NCI-H2081 (cell line): ENCODE measurements at places on chromosomes 16 and 17.

DNA sequence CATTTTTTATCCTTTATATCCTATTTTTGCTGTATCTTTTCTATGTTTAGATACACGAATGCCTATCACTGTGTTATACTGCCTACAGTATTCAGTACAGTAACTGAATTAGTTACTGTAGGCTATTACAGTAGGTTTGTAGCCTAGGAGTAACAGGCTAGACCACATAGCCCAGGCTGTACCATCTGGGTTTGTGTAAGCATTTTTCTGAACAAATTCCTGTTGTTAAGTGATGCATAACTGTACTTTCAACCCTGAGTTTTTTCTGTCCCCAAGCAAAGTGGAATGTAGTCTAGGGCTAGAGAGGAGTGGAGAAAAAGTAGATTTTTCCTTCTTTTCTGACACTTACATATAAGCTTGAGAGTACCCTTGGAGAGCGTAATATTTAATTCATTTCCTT is 282.1 kb downstream of the HS3ST3B1 start:
- DNase-seq = no peak

DNA sequence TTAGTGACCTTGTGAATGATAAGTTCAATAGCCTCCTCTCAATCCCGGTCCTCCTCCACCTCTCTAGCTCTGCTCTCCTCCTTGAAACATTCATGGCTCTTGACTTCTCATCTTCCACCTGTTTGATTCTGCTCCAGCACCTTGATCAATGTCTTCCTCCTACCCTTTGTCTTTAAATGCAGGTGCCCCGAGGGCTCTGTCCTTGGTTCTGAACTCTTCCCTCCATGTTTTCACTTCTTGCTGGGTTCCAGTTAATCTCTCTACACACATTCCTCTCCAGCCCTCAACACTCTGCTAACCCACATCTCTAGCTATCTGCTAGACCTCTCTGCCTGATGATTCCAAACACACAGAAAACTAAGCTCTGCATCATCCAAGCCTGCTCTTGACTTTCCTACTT is 13.4 kb downstream of the CD300E start:
- no peak for DNase-seq

- no peak for DNase-seq
Measured at GRCh38 chr17:55281649-55282378, 17.1 kb downstream of the HLF start.

DNA sequence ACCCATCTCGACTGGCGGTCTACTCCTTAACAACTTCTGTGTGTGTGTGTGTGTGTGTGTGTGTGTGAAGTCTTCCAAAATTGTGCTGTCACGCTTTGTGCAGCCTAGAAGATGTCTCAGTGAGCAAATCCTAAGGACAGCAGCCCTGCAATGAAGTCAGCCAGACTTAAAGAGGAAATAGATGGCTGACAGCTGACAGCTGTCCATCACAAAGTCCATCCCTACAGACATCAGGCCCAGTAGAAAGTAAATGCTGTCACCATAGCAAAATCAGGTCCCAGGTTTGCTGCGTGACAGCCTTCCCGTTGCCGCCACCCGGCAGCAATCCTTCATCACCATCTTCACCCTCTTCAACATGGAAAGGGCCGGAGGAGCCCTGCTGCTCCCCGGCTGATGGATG is 416.0 kb downstream of the SOX9 start:
- DNase-seq = no peak

- no peak for DNase-seq
Measured at GRCh38 chr17:64572682-64573154, 65.9 kb downstream of the CEP95 start.

DNA sequence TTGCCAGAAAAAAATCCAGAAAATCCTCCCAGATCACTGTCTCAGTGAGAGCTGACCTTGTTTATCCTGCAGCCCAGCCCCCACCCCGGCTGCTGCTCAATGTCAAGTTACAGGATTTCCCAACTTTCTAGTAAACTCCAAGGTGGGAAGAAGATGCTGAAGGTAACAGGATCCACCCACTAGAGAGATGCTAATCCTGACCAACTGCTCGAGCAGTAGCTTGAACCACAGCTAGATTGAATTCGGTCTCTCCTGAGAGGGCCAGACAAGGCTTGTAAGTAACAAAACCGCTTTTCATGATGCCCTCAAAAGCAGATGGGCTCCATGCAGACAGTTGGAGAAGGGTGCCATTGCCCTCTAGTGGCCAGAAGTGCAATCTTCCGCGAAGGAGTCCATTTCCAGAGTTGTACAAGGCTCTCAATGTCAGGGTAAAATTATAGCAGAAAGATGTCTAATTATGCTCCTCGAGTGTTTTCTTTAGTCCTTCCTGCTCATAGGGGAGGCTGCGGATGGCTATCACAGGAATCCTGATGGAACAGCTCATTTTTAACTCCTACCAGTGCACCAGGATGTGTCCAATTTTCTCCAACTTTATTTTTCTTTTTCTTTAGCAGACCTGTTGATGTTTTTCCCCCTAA is 3.9 kb downstream of the CDH11 start:
- peak; percentile 68 for DNase-seq

- no peak for DNase-seq
Measured at GRCh38 chr17:1639549-1640180, 5.9 kb downstream of the SCARF1 start.

DNA sequence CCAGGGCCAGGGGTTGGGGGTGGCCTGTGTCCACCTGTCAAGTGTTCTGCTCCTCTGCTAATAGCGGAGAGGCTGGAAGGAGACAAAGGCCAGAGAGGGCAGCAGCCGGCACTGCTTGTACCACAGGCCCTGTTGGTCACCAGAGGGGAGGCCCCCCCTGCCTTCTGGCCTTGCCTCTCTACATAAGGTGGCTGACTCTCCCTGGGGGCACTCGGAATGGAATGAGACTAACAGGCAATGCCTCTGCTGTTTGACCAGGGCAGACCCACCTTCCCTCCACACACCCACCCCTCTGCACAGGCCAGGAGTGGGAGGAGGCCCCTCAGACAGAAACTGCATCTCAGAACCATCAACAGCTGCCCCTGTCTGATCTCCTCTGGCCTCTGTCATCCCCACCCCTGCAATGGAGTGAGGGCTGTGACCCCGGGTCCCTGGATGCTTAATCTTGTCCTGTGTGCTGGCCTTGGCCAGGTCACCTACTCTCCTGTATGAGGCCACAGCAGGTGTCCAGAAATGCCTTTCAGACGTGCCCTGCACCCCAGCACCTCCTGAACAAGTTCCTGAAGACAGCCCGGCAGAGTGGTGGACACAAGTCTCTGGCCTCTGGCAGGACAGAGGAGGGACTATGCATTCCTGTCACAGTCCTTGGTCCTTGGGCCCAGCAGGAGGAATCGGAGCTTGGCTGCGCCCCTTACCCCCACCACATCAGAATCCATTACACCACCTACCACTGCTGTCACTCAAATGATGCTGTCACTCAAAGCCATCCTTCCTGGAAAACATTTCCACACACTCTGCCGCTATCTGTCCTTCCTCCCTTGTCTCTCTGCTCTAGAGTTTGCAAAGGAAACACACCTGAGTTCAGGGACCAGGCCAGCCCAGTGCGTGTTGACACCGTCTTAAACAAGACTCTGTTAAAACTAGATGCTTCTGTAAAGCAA is 107.5 kb upstream of the ZNF750 start:
- no peak for DNase-seq

DNA sequence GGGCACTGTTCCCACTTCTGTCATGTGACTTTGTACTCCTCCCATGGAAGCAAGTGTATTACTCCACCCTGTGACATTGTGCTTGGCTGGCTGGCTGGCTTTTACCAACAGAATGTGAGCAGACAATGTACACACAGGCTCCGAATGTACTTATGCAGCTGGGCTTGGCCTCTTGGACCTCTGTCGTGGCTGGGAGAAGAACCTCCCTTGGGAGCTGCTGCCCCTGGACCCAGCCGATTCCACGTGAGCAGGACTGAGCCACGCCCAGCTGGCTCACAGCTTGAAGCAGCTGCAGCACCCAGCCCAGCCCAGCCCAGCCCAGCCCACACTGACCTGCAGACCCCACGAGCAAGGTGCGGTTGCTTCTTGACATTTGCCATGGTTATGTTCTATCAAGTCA is 177.5 kb downstream of the RBFOX3 start:
- no peak for DNase-seq

- no peak for DNase-seq
Measured at GRCh38 chr17:61129267-61130254, 270.1 kb upstream of the TBX2 start.

DNA sequence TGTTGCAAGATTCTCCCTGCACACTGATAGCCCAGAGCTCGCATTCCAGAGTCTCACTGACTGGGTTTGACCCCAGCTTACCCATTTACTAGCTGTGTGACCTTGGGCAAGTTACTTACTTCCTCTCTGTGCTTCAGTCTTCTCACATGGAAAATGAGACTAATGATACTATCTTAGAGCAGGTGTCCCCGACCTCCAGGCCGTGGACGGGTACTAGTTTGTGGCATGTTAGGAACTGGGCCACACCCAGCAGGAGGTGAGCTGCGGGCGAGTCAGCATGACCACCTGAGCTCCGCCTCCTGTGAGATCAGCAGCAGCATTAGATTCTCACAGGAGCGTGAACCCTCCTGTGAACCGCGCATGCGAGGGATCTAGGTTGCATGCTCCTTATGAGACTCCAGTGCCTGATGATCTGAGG is 15.8 kb downstream of the ANKFY1 start:
- no peak for DNase-seq

DNA sequence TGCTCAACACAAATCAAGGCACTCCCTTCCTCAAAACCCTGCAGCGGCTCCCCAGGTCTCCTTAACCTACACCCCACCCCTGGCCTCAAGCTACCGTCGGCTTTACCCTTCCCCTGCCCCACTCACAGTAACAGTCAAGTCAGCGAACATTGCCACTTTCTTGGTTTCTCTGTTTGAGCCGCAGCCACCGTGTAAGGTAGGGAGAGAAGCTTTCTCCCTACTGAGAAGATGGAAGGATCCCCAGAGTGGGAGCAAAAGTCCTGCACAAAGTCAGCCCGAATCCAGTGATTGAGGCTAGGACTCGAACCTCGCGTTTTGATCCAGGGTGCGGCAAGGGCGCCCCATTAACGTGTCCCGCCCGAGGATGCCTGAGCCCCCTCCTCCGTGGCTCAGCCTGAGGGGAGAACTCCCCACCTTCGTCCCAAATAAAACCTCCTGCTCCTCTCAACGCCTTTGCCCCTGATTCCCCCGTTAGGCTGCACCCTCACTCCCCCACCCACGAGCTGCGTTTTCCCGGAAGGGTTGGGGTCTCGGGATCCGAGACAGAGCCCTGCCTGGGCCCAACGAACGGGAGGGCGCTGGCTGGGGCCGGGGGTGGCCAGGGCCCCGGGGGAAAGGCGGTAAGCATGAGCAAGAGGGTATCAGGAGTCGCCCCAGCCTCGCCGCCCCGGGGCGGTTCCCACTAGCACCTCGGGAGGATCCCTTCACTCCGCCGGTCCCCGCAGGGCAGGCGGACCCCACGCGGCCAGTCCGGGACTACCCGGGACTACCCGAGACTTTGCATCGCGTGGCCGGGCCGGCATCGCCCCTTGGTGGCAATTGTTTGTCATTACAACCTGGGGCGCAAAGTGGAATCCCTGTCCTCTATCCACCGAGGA is 9.9 kb upstream of the NAGS start:
- peak; percentile 85 for DNase-seq

DNA sequence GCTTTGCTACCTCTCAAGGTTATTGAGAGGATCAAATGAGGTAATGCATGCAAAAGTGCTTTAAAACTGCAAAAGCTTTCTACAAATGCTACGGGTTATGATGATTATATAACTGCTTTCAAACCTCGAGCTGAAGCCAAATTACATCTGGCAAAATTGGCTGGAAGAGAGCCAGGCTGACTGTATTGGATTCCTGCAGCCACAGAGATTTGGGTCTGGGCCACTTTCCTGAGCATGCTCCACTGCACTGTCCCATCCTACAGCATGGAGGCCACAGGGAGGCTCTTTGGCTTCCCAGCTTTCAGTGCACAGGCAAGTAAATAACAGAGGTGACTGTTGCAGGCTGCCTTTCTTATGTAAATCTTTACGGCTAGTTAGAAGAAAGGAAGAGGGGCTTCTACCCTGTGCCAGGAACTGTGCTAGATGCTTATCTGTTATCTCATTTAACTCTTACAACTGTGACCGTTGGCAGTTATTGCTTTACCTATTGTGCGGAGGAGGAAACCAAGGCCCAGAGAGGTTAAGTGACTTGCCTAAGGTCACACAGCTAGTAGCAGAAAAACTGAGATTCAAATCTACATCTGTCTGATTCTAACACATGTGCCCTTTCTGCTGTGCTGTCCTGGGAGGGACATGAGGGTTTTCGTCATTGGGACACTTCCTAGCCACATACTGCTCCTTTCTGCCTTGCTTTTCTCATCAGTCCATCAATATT is 121.8 kb downstream of the SPACA3 start:
- no peak for DNase-seq

- DNase-seq = no peak
Measured at GRCh38 chr16:49128740-49129139, 152.9 kb downstream of the CBLN1 start.

DNA sequence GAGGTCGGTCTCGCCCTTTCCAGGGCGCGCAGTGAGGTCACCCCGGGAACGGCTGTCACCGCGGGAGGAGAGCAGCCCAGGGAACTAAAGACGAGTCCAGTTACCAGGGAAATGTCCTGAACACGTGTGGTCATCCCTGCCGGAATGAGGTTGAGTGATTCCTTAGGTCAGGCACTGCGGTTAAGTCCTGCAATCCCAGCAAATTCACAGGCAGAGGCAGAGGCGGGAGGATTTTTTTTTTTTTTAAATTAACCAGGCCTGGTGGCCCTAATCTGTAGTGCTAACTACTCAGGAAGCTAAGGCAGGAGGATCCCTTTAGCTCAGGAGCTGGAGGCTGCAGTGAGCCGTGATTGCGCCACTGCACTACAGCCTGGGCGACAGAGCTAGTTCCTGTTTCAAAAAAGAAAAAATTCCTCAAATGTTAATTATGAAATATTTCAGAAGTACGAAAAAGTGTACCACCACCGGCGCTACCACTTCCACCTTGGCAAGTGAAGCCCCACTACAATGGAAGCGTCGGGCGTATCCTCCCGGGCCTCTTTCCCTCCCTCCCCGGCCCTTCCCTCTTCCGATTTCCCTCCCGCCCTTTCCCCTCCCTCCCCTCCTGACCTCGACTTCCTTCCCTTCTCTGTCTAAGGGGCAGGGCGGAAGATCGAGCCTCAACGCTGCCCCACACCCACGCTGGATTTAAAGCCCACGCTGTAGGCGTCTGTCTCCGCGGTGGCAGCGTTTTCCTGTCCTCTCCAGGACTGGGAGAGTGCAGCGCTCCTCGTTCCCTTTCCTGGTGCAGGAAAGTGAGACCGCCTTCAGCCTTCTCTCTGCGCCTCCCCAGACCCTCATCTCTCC is 27.3 kb downstream of the SLFN11 start:
- no peak for DNase-seq

- DNase-seq = no peak
Measured at GRCh38 chr16:51565184-51565583, 414.1 kb upstream of the SALL1 start.

- no peak for DNase-seq
Measured at GRCh38 chr17:77109764-77110359, 30.9 kb upstream of the SEC14L1 start.

- no peak for DNase-seq
Measured at GRCh38 chr16:23072769-23073549, 76.3 kb downstream of the USP31 start.

DNA sequence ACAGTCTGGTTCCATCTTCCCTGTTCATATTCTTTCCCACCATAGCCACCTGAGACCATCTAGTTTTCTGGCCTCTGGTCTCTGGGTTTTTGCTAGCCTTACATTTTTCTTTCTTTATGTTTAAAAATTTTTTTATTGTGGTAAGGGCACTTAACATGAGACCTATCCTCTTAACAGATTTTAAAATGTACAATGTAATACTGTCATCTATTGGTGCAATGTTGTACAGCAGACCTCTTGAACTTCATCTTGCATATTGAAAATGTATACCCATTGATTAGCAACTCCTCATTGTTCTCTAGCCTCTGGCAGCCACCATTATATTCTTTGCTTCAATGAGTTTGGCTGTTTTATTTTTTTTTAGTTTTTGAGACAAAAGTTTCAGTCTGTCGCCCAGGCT is 39.2 kb downstream of the ITGAM start:
- DNase-seq = no peak
